Natural killer cell (primary cell): ENCODE measurements at places on chromosomes 4 and X.
A peak's percentile ranks its signal among the peaks of the same experiment; 100 is the strongest.

DNA sequence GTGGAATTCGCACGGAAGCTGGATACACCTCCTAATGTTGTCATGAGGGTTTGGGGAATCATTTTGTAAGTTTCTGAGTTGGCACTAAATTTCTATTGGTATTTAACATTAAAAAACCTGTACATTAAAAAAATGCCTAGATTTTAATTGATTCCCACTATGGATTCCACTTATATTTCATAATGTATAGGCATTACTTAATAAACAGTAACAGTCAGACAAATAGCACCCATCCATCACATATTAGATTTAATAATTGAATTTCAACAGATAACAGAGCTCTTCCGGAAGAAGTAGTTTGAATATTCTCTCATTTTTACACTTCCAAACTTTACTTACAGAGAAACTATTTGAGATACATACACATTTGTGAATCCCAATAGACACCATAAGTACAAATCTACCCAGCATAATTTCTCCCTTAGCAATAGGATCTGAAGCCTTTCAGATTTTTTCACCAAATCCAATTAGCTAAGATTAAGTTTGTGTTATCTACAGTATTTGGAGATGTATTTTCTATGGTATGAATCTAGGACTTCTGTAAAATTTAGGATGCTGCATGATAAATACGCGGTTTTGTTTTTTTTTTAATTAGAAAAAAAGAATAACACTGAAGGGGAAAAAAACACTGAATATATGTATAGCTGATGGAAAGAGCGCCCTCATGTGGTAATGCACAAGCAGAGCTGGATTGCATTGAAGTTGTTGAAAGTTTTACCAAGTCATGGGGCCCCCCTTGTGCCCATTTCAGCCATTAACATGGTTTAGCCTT lies 12.2 kb upstream of the ODAM start:
- peak; percentile 28 for DNase-seq

DNA sequence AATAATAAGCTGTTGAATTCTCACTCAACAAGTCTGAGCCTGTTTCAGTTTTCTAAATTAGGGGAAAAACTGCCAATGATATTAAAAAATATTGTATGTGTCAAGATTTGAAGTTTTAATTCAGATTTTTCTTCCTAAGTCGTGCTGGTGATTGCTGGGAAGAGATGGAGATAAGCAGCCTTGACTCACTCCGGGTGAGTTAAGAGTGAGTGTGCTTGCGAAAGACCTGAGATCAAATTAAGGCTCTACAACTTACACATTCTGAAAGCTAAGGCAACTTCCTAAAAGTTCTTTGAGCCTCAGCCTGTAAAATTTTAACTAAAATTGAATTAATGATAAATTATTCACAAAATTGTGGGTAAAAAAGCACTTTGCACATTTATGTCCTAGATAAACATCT lies 1441.2 kb downstream of the PCDH7 start:
- DNase-seq = no peak

- no peak for DNase-seq
Observed at GRCh38 chr4:73723023-73723422, 17.3 kb upstream of the CXCL8 start.

- DNase-seq = no peak
Observed at GRCh38 chrX:16290997-16291396, 123.7 kb downstream of the MAGEB17 start.

DNA sequence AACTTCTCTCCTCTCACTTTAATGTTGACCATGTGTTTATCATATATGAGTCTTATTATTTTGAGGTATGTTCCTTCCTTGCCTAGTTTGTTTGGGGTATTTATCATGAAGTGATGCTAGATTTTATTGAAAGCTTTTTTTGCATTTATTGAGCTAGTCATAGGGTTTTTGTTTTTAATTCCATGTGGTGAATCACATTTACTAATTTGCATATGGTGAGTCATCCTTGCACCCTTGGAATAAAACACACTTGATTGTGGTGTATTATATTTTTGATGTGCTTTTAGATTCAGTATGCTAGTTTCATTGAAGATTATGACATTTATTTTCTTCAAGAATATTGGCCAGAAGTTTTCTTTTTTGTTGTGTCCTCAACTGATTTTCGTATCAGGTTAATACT lies 464.6 kb downstream of the PCDH18 start:
- no peak for DNase-seq
